Fibroblast of skin of left biceps (primary cell): ENCODE measurements at places on chromosomes 4 and X.

GRCh38 chr4:120816296-120816965 lies 106.1 kb downstream of the PRDM5 start:
- no peak for DNase-seq

GRCh38 chr4:8732681-8733243 lies 138.9 kb downstream of the HMX1 start:
- DNase-seq, result no peak

GRCh38 chr4:20255251-20255586 lies 3.5 kb downstream of the SLIT2 start:
- DNase-seq, result no peak

DNA sequence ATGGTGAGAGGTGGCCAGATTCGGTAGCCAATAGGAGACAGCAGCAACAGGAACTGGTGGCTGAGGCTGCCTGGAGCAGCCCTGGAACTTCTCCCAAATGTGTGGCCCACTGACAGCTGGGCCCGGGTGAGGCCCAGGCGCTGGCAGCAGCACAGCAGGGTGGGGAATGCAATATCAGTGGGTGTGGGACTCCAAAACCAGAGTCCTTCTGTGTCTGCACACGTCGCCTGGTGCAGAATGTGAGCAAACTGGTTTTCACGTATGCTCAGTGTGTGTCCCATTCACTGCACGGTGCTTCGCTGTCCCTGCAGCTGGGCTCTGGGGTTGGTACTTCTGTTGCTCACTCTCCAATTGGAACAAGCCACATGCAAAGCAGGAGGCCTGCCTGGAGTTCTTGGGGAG lies 14.4 kb upstream of the CENPU start:
- no peak for DNase-seq

GRCh38 chr4:6658597-6659075 lies 18.2 kb downstream of the MRFAP1 start:
- no peak for DNase-seq

DNA sequence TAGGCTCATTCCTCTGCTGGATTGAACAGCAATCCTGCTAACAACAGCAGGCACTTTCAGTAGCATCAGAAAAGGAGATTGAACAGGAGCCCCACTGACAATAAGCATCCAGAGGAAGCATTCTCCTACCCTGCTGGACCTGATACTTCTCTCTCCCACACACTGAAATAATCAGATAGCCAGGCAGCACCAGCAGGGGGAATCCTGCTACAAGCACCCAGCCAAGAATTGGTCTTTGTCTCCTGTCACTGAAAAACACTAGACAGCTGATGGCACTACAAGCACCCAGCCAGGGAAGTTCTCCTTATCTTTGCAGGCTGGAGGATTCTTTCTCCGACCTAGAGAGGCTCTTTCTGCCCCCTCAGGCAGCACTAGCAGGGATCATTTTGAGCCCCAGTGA lies 444.3 kb upstream of the GRIA3 start:
- no peak for DNase-seq

GRCh38 chr4:2321279-2322196 lies 59.6 kb upstream of the MXD4 start:
- no peak for DNase-seq

GRCh38 chrX:40104630-40104984 lies 6.8 kb upstream of the BCOR start:
- DNase-seq, result no peak

DNA sequence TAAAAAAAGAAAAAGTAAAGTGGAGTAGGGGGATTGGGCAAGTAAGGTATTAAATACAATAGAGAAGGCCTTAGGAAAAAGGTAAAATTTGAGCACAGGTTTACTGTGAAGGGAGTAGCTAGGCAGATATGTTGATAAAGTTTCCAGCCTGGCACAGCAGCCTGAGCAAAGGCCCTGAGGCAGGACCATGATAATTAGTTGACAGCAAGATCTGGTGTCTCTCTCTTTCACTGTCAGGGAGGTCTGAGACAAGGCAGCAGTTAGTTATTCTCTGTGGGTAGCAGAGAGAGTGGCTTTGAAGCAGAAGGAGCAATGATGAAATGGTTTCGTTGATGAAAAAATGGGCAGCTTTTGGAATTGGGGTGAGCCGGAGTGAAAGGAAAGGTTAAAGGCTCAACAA lies 119.5 kb downstream of the KDR start:
- DNase-seq, result no peak

DNA sequence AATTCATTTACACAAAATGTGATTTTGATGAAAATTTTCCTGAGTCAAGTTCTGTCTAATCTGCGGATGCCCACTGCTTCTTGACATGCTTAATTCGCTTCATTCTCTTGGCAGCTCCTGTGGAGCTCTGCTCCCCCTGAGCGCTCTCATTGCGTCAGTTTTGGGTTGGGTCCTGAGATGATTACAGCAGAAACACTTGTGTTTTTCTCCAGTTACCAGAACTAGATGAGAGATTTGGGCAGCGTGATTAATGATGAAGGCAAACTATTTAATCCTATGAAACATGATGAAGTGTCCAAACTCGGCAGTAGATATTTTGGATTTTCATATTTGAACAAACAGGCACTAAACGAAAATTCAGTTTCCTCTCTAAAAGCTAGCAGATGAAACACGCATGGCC lies 4.2 kb upstream of the CXCL1 start:
- no peak for DNase-seq

GRCh38 chrX:50432829-50433289 lies 37.8 kb downstream of the DGKK start:
- no peak for DNase-seq

- no peak for DNase-seq
Measured at GRCh38 chrX:42954880-42955279, 176.9 kb upstream of the PPP1R2C start.
